AML-193 (cell line): ENCODE measurements at places on chromosomes 1 and 21.

DNA sequence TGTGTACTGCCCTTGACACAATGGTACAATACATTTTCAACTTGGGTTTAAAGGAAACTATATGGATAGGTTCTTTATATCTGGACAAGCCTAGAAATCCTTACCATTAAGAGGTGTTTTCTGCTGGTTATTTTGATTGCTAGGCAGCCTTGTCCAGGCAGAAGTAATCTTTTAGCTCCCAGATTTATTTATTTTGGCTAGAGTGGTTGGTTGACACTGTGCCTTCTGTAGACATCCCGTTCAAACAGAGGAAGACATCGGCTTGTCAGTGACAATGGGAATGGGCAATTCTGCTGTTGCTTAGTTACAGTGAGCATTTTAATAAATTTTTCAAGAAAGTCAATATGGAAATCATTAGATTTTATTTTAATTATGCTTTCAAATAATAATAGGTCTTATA is 138.8 kb downstream of the VPS13D start:
- DNase-seq: no peak

DNA sequence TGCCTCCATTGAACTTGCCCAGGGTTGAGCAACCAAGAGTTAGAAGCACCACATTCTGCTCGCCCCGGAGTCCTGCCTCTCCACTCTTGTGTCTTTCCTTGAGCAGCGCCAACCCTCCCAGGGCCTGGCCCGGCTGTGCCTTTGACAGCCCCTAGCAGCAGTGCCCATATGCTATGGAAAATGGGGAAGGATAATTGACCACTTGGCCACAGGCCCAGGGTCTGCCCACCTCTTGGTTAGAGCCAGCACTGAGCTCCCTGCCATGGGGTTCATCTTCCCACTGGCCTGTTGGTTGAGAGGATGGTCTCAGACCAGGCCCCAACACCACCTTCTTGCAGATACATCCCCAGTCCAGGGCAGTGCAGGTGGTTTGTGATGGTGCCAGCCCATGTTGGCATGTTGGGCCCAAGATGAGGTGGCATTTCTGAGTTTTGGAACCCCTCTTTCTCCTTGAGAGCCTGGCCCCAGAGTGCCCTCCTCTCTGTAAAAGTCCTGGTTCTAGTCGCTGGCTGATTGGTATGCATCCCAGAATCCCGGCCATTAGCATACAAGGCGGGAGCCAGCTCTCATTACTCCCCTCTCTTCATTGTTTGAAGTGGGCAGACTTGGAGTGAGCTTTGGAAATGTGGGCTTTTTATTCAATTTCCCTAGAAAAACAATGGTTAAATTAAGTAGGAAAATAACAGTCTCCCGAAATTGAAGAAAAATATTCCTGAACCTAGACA is 7.6 kb downstream of the ARHGEF10L start:
- DNase-seq: no peak

GRCh38 chr1:211347077-211347844 is 20.6 kb downstream of the TRAF5 start:
- DNase-seq: no peak

- no peak for DNase-seq
These were observed 4.1 kb downstream of the GSTM1 start for GRCh38 chr1:109691759-109692158.

DNA sequence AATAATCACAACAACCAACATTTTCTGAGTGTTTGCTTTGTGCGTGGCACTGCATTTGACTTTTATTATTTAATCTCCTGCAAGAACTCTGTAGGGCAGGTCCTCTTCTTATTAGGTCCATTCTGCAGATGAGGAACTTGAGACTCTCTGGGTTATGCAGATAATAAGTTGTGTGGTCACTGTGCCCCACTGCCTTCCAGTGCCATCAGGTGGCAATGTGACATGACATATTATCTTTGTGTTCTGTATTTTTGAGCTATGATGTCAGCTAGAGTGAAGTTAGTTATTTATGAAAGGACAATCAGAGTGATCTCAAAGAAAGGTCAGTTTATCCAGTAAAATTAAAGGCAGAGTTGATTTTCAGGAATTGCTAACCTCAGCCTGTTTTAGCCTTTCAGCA is 196.0 kb downstream of the FMN2 start:
- DNase-seq: no peak

- no peak for DNase-seq
These were observed 150.3 kb downstream of the CENPF start for GRCh38 chr1:214753236-214753852.

DNA sequence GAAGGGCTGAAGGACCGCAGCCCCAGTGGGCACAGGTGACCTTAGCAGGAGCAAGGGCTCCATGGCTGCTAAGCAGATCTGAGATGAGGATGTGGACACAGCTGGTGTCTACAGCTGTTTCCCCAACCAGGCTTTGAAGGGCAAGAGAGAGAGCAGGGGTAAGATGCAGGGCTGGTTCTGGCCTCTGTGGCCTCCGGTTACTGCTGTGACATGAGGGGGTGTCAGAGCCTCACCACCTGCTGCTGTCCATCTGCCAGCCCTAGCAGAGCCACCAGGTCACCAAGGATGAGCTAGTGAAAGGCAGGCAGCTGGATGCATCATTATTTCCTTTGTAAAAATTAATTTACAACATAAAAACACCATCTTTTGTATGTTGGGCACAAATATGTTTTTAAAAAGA is 33.4 kb downstream of the OBSCN start:
- DNase-seq: no peak

DNA sequence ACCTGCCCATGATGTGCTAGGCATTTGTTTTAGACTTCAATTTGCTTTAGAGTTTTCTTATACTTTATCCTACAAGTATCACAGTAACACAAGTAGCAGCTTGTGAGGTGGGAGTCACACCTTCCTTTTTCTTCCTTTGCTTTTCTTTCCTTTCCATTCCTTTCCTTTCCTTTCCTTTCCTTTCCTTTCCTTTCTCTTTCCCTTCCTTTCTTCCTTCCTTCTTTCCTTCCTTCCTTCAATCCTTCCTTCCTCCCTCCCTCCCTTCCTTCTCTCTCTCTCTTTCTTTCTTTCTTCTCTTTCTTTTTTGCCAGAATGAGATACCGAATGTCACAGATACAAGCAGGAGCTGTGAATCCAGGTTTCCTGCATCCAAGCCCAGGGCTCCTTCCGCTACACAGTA is 3.9 kb downstream of the DPT start:
- DNase-seq: no peak

DNA sequence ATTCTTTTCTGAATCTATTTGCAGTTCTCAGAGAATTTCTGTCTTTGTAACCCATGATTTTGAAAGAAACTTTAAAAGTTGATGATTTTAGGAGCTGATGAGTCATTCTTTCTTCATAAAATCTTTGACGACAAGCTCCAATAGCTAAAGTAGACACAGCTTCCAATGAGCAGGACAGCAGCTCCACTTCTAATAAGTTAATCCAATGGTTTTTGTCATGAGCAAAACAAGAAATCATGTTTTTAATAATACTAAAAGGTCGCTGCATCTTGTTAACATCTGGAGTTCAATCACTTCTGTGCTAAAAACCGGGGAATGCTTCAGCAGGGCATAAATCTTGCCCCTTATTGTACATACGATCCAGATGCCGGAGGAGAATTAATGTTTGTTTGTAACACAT is 48.9 kb upstream of the GORAB start:
- DNase-seq: no peak

DNA sequence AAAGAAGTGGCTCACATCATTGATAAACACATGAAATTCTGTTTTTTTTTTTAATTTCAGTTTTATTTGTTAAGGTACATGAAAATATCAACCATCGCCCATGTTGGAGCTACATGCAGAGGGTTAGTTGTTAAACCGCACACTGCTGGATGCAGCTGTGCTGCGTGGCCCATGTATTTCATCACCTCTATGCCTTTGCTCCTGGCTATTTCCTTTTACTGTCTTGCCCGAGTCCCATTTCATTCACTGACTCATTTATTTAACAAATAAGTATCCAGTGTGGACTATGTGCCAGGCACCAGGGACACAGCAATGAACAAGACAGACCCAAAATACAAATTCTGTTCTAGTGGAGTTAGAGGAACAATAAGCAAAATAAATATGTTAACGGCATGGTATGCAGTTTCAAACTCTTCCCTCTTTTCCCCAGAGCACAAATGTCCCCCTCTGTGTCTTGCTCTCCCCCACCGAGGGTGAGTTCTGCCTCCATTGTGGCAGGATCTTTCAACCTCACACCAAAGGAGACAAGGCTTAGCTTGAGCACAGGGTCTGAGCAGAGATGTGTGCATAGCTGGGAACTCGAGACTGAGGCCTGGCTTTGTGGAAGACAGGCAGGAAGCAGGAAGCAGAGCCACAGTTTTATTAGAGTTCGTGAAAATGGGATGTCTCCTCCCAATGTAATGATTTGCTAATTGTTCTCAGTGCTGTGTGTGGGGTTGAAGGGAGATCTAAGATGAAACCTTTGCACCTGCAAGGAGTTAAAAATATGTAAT is 44.6 kb downstream of the MAN1C1 start:
- no peak for DNase-seq

DNA sequence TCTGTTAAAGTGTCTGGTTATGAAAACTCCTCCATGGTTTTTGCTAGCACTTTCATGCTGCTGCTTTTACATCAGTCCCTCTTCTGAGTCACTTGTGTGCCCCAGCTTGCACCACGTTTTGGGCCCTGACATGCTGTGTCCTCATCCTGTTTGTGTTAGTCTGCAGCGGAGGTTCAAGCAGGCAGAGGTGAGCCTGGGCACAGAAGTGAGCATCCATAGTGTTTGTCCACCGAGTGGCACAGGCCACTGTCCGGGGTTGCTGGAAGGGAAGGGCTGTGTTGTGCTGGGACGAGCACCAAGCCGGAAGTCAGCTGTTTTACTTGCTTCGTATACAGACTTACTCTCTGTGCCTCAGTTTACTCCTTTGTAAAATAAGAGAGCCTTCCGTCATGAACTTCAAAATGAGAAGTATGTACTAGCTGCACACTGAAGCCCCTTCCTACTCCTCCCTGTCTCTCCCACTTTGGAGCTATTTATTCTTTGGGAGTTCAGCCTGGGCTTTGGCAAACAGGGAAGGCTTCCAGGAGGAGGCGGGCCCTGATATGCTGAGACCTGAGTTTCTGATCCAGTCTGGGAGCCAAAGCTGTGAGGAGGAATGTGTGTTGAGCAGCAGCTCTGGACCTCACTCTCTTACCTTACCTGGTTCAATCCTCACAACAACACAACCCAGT is 10.7 kb upstream of the LAPTM5 start:
- DNase-seq: no peak

GRCh38 chr1:31567956-31568570 is 8.3 kb upstream of the TINAGL1 start:
- DNase-seq: no peak

- DNase-seq: no peak
These were observed 1.3 kb downstream of the CLDN19 start for GRCh38 chr1:42738678-42739226.

- no peak for DNase-seq
These were observed 39.7 kb downstream of the TOMM20 start for GRCh38 chr1:235088907-235089306.

GRCh38 chr1:26472901-26473845 is 933 bp downstream of the HMGN2 start:
- DNase-seq: peak; percentile 89

DNA sequence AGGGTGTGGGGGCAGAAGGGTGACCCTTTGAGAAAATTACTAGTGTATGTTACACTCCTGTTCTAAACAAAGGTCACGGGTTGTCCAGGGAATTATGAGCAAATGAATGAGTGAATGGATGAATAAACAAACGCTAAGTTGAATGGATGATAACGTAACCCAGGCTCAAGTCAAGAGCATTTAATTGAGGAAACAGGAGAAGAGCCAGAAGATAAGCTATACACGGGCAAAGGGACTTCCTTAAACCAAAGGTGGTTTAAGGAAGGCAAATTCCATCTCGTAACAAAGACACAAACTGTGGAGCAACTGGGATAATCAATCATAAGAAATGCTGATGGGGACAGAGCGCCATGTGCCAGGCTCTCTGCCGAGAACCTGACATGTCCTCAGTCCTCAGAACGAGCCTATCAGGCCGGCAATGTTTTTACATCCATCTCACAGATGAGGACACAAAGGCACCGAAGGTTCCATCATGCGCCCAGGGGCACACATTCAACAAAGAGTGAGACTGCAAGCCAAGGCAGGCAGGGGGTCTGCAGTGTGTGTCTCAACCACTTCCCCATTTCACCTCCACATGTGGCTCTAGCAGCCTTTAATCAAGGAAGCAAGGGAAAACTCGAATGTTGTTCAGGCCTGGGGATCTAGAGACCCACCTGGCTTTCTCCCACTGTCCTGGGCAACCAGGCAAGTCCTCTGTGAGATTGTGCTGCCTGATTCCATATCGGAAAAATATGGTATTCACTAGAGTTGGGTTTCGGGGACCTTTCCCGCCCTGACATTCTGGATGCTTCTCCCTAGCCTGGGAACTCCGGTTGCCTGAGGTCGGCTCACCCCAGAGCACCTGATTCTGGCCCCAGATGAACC is 126.8 kb upstream of the EDN2 start:
- DNase-seq: no peak

GRCh38 chr21:44880405-44881197 is 7.1 kb upstream of the PTTG1IP start:
- peak; percentile 97 for DNase-seq

- DNase-seq: no peak
These were observed 157.3 kb downstream of the NTMT2 start for GRCh38 chr1:170303034-170303433.

DNA sequence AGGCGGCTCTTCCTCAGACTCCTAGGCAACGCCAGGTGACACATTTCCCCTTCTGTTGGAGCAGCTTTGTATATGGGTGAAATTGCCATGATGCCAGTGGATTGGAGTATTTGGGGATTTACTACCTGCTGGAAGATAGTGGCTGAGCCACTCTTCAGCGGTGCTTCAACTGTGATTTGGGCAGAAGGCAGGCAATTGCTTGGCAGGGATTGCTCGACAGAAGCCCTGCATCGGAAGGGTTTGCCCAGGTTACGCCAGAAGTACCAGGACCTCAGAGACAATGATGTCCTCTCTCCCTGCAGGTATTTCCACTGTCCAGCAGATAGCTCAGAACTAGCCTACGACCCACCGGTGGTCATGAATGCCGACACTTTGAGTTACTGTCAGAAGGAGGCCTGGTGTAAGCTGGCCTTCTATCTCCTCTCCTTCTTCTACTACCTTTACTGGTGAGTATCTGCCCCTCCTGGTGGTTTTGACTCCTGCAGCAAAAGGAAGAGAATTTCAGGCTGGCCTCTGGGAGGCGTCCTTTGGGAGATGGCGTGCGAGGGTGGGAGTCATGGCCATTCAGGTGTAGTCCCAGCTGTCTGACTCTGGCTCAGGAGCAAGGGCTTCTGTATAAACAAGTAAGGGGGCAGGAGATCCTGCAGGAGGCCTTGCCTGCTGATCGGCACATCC is 118.3 kb downstream of the CNIH3 start:
- DNase-seq: no peak

DNA sequence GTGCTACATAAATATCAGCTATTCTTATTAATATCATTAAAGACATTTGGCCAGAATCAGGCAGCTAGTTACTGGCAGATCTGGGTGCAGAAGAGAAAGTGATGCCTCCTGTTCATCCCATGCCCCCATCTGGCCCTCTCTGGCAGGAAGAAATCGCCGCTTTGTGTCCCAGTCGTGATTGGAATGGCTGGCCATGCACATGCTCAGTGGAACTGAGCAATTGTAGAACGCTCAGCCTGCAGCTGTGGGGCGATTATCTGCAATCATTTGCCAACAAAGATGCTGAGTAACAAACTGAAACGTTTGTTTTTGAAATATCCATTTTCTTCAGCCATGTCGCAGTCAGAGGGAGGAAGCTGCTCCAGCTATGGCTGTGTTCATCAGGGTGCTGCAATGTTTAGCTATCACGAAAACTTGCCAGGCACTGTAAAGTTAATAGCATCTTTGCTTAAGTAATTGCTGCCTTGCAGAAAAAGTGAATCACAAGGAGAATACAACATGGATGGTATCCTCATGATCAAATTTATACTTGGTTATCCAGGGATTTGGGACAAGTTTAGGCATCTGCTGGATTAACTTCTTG is 36.5 kb downstream of the NGF start:
- no peak for DNase-seq
